ENCODE measurements at places on chromosomes 3 and 15.

DNA sequence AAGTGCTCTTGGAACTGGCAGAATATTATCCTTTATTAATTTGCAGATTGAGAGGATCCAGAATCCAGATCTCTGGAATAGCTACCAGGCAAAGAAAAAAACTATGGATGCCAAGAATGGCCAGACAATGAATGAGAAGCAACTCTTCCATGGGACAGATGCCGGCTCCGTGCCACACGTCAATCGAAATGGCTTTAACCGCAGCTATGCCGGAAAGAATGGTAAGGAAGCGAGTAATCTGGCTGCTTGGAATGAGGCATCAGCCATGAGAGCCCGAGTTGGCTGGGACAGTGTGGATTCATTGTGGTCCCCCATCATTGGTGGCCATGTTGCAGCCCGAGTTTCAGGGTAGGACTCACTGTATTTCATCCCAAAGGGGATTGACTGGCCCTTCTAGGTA is 47.1 kb downstream of the PARP14 start:
- no peak for DNase-seq

DNA sequence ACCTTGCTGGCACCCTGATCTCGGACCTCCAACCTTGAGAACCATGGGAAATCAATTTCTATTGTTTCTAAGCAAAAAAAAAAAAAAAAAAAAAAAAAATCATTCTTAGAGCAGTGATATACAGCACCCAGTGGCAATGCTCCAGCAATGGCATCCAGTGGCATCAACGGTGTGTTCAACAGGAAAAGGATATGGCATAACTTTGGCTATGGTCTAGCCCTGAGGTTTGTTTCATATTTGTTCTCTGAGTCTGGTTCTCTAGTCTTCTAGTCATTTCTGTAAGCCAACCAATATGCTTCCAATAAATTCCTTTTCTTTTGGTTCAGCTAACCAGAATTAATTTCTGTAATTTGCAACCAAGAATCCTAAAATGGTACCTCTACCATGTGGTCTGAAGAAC is 19.2 kb downstream of the DENND4A start:
- DNase-seq = no peak

DNA sequence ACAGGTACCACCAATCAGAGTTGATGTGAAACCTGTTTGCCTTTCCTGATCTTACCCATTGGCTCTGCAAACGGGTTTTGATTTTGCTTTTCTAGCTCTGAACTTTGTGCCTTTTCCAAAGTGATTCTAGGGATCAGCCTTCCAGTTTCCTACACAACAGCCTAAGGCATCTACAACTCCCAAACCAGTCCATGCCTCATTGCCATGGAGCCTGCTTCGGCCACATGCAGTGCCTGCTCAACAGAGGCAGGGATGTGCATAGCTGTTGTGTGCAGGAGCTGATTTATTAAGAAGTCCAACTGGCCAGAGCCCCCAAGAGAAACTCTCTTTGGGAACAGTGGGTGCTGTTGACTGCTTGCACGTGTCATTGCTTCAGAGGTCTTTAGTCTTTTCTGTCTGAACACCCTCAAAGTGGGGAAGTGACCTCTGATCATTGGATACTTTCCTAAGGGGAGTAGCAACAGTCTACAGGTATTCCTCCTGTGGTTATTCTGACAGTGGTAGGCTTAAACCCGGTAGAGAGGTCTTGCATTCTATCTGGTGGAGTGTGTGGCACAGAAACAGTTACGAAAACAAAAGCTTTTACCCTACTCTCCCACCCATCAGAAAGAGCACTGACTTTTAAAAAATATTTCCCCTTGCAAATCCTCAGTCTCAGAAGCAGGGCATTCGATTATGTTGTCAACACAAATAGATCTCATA is 36.6 kb upstream of the THSD4 start:
- DNase-seq = no peak

GRCh38 chr15:51243774-51244173 is 94.6 kb downstream of the CYP19A1 start:
- DNase-seq = no peak

DNA sequence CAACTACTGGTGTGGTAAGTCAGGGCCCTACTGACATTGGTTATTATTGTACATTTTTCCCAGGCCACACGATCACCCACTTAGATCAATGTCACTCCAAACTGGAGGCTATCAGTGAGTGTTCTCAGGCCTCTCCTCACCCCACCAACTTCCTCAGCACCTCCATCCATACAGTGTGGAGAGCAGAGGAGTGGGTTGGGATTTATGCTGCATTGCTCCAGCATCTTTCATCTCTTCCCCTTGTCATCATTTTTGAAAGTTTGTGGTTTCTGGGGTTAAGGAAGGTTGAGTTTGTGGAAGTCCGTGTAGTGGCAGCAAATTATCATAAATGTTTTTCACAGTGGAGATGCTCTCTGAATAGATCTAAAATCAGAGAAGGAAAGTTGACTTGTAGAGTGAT is 60.2 kb downstream of the TLNRD1 start:
- DNase-seq = peak; percentile 23

GRCh38 chr3:43496740-43497375 is 125.0 kb downstream of the ANO10 start:
- DNase-seq = no peak

GRCh38 chr3:17322106-17322793 is 420.2 kb downstream of the TBC1D5 start:
- no peak for DNase-seq

DNA sequence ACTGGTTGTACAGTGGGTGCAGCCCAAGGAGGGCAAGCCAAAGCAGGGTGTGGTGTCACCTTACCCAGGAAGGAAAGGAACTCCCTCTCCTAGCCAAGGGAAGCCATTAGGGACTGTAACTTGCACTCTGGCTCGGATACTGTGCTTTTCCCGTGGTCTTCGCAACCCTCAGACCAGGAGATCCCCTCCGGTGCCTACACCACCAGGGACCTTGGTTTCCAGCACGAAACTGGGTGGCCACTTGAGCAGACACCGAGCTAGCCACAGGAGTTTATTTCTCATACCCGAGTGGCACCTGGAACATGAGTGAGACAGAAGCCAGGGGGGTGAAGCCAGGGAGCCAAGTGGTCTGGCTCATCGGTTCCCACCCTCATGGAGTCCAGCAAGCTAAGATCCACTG is 90.7 kb downstream of the ZBBX start:
- DNase-seq = no peak

GRCh38 chr15:47742742-47743141 is 25.4 kb downstream of the SEMA6D start:
- DNase-seq = no peak

- peak; percentile 23 for DNase-seq
These were observed 137.7 kb downstream of the NSMCE3 start for GRCh38 chr15:29131840-29132420.

GRCh38 chr3:30358871-30359270 is 247.5 kb upstream of the TGFBR2 start:
- DNase-seq = no peak

DNA sequence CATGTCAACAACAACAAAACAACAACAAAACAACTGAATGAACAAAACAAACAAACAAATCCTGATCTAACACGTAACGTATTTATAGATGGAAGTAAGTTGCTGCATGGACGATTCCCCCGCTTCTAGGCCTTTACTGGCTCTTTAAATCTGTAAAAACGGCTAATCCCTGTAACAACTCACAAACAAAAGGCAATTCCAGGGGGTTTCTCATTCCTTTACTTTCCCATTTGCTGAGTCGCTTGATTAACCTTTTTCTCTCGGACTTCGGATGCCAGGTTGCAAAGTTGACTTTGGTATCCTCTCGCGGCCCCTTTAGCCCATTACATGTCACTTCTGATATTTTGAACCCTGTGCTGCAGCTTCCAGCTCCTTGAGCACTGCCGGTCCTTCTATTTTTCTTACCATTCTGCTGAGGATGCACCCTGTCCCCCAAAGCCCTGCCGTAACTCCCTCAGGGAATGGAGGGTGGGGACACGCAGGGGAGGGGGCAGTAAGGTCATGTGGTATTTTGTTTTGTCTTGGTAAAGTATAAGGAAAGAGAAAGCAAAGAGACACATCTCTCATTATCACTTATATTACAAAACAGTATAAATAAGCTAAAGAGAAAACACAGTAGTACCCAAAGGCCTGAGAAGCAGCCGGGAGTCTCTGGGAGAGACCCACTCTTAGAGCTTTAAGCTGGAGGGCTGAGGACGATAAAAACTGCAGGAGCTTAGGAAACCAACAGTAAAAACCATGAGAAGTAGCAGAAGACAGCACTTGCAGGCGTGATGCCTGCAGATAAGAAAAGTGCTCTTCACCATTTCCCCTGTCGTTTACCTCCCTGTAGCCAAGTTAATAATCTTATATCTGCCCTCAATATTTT is 457.8 kb upstream of the ZNF717 start:
- no peak for DNase-seq

GRCh38 chr15:77989296-77990143 is 88.0 kb downstream of the TBC1D2B start:
- no peak for DNase-seq

DNA sequence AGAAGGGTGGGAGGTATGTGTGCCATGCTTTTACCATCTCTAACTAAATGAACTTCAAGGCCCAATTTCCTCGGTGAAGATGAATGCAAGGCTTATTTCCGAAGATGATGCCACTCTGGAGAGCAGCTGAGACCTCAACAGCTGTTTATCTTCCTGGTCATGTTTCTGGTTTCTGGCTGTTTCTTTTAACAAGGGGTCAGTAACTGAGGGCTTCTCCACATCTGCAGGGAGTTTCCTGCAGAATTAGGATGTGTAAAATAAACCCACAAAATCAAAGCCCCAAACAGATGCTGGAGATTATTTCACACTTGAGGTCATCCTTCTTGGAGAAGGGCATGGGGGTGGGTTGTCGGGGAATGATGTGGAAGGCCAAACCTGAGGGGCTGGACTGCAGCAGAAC is 220.3 kb downstream of the THSD4 start:
- DNase-seq = no peak

DNA sequence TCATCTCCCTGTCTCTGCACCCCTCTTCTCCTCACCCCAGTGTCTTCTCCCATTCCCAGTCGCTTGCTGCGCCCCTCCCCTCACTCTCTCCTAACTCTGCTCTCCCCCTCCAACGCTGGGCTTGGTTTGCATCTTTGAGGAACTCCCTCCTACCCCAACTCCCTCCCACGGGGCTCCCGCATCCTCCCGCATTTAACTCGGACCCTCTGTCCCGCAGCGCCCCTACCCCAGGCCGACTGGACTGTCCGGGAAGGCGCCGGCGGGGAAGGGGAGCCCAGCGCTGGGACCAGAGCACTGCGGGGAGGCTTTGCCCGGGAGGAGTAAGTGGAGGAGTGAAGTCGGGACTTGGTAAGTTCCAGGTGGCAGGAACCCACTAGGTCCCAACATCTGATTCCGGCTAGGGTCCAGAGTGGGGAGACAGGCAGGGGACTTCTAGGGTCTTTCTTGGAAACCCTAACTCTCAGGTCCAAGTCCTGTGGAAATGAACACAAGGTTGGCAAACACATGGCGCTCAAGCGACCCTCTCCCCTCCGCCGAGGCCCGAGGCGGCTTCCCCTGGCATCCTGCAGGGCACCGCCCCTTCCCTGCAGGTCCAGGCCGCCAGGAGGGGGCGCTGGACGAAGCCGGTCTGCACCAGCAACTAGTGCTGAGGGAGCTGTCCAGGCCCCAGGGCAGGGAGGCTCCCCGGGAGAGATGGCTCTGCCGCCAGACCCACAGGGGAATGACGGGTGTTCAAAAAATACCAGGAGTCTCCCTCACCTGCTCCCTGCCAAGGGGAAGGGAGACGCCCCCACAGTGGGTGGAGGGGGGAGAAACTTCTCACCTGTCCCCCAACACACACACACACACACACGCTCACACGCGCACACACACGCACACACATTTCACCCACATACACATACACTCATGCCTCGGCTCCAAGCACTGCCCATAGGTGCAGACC is 53.2 kb downstream of the LHFPL4 start:
- DNase-seq = peak; percentile 68

- no peak for DNase-seq
These were observed 40.6 kb upstream of the NMNAT3 start for GRCh38 chr3:139718415-139718814.

- DNase-seq = no peak
These were observed 3.9 kb downstream of the DNAH1 start for GRCh38 chr3:52319921-52320595.

- no peak for DNase-seq
These were observed 9.5 kb upstream of the CCDC80 start for GRCh38 chr3:112650482-112650881.

GRCh38 chr3:98529856-98530459 is 1.8 kb upstream of the GPR15 start:
- no peak for DNase-seq

GRCh38 chr15:51737522-51738305 is at the start of gene LYSMD2:
Gene LYSMD2, minus strand, starts transcription at chr15:51737655. Its CDS starts 33 bp downstream, at chr15:51737622.
- DNase-seq = peak; percentile 77

DNA sequence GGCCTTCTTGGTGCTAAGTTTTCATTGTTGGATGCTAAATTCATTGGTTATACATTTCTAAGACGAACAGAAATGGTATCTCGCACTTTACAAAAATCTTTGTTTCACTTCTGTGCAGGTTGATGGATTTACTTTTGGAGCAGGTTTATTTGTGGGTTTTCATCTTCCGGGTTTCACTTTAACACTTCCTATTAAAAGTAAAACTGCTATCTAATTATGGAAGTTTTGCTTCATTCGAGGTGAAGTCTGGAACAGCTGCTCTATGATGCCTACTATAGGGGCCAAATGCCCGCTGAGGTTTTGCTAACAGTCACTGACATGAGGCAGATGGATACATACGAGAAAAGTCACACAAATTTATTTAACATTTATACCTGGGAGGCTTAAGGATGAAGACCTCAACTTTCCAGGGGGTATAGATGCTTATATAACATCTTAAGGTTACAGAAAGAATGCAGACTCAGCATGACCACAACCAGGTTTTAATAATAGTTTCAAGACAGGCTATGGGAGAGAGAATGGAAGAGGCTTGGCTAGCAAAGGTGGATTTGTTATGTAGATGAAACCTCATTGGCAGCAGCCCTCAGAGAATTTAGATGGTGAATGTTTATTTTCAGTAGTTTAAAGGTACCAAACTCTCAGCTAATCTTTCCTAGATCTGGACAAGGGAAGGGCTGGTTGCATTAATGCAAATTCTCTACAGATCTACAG is 54.2 kb downstream of the OSTN start:
- DNase-seq = no peak

- peak; percentile 3 for DNase-seq
These were observed 172.1 kb upstream of the ADAMTS9 start for GRCh38 chr3:64859625-64860535.

DNA sequence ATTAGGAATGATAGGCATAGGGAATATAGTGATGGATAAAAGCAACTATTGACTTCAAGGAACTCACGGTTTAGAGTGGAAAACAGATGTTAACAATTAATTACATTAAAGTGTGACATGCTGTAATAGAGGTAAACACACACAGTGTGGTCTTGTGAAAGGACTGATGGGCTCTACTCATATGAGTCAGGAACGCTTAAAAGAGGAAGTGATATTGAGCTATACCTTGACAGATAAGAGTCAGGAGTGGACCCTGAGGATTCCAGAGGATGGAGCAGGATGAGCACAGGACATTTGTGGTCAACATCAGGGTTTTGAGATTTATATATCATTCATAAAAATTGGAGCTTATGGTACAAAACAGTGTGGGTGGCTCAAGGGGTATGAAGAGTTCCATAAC is 11.0 kb downstream of the EXOG start:
- no peak for DNase-seq

GRCh38 chr3:23304424-23304823 is 101.3 kb downstream of the UBE2E2 start:
- no peak for DNase-seq

Data from KBM-7 (cell line).